H9 (cell line): ENCODE measurements at places on chromosomes 6 and 20. TPM values are rescaled to one million over a fixed set of nuclear protein-coding genes. Genes with fewer than 3 reads are reported as not detected.

DNA sequence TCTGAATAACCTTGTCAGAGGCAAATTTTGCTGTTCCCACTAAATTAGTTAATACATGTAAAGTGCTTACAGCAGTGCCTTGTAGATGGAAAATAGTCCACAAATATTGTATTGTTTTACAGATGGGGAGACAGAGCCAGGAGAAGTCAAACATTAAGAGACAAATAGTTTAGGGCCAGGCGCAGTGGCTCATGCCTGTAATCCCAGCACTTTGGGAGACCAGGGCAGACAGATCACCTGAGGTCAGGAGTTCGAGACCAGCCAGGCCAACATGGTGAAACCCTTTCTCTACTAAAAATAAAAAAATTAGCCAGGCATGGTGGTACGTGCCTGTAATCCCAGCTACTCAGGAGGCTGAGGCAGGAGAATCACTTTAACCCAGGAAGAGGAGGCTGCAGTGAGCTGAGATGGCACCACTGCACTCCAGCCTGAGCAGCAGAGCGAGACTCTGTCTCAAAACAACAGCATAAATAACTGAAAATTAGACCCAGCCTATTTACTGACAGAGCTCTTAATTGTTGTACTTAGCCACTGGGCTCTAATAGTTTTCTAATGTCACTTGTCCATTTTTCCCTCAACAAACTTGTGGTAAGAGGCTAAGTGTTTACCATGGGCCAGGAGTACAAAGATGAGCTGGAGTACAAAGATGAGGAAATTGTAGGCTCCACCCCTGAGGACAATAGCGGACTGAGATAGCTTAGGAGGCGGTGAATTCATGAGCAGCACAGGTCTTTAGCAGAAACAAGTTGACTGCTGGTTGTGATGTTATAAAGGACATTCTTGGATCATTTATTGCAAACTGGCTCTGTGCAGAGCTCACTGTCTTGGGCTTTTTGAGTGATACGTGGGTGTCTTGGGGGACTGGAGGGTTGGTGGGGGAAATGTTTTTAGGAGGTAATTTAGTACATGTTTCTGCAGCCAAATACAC, 6.4 kb downstream of the ZSWIM3 start:
- H3K27me3 ChIP-seq, result no peaks in the 10 kb centered on the region
- H3K4me3 ChIP-seq, result no peak overlapping the region
- DNase-seq, result no peak
- no peak overlapping the region for H3K27ac ChIP-seq
- H3K4me1 ChIP-seq, result peaks cover 2% of the 10 kb centered on the region; the same call in 1 of the 2 replicates

B3GAT2 gene
- 0.22 and 0.24 TPM in 2 replicates for total RNA-seq

HIVEP1 gene
- 36.5 and 44.2 TPM in 2 replicates for total RNA-seq

DNA sequence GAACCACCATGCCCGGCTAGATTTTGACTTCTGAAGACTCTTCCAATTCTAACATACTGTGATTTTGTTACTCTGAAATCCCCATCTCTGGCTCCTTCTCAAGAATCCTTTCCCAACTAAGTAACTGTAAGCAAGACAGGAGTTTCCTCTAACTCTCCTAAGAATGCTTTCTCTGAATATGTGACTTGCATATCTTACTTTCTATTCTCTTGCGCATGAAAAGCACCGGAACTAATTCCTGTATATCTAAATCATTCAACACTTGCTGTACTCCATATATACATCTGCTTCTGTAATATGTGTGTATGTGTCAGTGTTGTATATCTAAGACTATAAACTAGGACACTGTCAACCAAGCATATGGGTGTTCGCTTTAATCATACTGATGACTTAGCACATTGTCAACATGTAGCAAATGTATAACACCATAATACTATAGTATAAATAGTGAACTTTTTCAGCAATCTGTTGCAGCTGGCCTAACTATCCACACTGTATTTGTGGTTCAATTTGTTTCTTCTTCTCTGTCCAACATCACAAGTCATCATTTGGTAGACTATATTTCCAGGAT, 108.1 kb upstream of the PRDM1 start:
- H3K4me3 ChIP-seq, result no peak overlapping the region
- peaks cover 26% of the 10 kb centered on the region; the same call in 1 of the 2 replicates for H3K27me3 ChIP-seq
- no peak overlapping the region for H3K27ac ChIP-seq
- DNase-seq, result no peak
- H3K4me1 ChIP-seq, result no peaks in the 10 kb centered on the region

GATA5 gene
- total RNA-seq, result 0.24 and 0.39 TPM in 2 replicates
